T-cell (primary cell): ENCODE measurements at places on chromosomes 11 and 22. TPM values are rescaled to one million over a fixed set of nuclear protein-coding genes. Genes with fewer than 3 reads are reported as not detected.

- no peak for DNase-seq
Observed at GRCh38 chr11:66183494-66184048, 84.9 kb upstream of the RAB1B start.

Gene KDM4E
- not detected for total RNA-seq

DNA sequence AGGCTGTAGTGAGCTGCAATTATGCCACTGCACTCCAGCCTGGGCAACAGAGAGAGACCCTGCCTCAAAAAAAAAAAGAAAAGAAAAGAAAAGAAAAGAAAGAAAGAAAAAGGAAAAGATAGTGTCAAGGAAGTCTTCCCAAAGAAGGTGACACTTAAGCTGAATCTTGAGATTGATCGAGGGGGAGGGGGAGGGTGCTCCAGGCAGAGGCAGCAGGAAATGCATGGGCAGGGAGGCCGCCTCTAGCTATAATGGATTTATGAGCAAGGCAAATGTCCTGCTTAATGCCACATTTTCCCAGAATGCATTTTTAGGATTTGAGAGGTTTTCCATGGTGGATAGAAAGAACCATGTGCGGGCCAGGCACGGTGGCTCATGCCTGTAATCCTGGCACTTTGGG is 13.8 kb upstream of the DDB2 start:
- no peak for DNase-seq

GRCh38 chr11:111229604-111230003 is 15.9 kb upstream of the POU2AF2 start:
- no peak for DNase-seq

GRCh38 chr11:128939591-128939990 is 3.1 kb downstream of the TP53AIP1 start:
- no peak for DNase-seq

Gene APOL4
- total RNA-seq, result not detected

Gene SEZ6L
- not detected for total RNA-seq

Gene CYP2R1
- total RNA-seq, result 19.1 TPM

DNA sequence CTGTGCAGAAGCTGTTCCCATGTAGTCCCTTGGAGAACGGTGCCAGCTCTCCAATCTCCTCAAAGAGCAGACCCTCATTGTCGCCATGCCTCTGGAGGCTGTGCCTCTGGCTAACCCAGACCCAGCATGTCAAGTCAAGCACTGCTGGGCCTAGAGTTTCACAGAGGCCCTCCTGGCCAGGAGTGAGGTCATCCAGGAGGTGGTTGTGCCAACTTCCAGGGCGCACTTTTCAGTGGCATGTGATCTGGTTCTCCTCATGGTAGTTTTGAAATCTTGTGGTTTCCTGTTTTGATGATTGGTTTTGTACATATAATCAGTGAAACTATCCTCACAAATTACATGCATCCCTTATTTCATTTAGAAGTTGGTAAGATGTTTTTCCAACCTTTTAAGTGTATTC is 78.9 kb downstream of the PPFIBP2 start:
- no peak for DNase-seq

GRCh38 chr11:14309425-14310192 is 49.4 kb downstream of the RRAS2 start:
- no peak for DNase-seq

- no peak for DNase-seq
Observed at GRCh38 chr22:34319346-34319745, 399.1 kb upstream of the LARGE1 start.

DNA sequence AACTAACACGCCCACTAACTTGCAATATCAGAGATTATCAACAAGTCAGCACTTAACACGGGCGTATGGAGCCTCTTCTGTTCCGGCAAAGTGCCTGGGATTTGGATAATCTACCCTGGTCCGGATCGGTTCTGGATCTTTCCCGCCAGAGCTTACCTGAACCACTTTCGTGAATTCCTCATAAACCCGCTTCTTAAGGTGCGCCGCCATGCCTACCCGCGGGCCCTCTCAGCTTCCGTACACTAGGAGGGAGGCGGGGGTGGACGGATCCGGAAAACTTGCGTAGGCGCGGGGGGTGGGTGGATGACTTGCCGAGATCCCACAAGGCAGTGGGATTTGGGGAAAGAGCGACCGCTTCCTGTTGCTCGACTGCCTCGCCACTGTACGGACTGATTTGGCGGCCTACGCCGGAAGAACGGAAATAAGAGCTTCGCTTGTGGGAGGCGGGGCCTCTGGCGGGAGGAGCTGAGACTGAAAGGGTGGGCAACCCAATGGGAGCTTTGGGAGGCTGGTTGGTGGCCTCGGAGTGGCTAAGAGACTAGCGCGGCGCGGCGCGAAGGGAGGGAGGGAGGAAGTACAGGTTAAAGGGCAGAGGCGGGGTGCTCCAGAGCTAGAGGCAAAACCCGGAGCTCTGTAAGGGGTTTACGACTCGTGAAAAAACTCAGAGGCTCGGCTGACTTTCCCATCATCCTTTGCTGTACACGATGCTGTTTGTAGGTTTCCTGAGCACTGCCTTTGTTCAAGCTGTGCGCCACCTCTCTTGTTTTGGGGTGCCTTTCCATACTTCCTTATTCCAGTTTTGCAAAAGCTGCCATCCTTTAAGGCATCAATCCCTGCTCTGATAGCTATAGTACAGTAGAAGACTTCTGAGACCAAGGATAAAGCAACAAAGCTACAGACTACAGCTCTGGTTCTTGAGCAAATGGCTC is at the start of gene INTS4:
TSS of gene INTS4 (minus strand) at position 235 of the 929 bp plus-strand sequence. CDS start at position 210, 25 bp downstream.
- DNase-seq, result peak; percentile 99

GRCh38 chr22:50001388-50002231 is 11.0 kb downstream of the IL17REL start:
- no peak for DNase-seq

Gene OR52I1
- total RNA-seq, result not detected

- no peak for DNase-seq
Observed at GRCh38 chr11:77407613-77408012, 66.3 kb downstream of the PAK1 start.

- DNase-seq, result no peak
Observed at GRCh38 chr22:27647540-27647939, 154.0 kb downstream of the MN1 start.

Gene YDJC
- total RNA-seq, result 62.2 TPM

DNA sequence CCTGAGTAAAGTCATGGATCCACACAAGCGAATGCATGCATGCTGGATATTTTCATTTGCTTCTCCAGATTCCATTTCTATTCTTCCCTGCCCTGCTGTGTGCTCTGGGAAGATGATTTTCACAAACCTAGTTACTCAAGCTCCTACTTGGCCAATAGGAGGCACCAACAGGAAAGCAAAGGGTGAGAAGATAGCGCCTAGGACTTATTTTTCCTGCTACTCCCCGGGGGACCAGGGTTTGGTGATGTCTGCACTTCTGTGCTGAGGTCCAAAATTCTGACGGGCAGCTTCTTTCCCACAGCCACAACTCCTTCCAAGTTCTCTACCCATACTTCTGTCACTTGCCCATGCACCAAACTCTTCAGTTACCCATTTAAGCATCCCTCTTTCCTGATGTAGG is 509.3 kb upstream of the TENM4 start:
- DNase-seq, result no peak

DNA sequence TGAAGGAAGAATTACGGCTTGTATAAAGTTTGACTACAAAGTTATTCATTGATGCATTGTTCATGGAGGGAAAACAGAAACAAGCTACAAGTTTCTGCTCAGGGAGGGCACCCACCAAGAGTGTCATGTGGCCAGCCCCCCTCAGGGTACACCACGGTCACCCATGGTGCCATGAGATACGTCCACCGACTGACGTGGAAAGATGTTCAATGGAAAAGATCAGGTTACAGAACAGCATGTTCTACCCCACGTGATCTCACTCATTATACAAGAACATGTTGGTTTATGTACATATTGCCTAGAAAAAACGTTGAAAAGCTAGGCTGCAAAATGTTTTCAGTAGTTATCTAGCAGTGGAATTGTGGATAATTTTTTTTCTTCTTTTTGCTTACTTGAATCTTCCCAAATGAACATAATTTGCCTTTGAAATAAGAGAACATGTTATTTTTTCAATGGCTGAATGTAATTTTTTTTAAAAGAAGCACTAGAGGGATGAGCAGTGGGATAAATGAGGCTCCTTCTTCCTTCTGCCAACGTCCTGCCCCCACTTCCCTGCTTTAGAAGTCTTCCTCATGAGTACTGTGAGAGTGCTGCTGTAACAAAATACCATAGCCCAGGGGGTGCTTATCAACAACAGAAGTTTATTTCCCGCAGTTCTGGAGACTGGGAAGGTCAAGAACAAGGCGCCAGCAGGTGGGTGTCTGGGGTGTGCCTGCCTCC is 22.5 kb downstream of the RCN1 start:
- DNase-seq, result no peak

- DNase-seq, result no peak
Observed at GRCh38 chr11:472272-472671, 22.2 kb downstream of the PTDSS2 start.

DNA sequence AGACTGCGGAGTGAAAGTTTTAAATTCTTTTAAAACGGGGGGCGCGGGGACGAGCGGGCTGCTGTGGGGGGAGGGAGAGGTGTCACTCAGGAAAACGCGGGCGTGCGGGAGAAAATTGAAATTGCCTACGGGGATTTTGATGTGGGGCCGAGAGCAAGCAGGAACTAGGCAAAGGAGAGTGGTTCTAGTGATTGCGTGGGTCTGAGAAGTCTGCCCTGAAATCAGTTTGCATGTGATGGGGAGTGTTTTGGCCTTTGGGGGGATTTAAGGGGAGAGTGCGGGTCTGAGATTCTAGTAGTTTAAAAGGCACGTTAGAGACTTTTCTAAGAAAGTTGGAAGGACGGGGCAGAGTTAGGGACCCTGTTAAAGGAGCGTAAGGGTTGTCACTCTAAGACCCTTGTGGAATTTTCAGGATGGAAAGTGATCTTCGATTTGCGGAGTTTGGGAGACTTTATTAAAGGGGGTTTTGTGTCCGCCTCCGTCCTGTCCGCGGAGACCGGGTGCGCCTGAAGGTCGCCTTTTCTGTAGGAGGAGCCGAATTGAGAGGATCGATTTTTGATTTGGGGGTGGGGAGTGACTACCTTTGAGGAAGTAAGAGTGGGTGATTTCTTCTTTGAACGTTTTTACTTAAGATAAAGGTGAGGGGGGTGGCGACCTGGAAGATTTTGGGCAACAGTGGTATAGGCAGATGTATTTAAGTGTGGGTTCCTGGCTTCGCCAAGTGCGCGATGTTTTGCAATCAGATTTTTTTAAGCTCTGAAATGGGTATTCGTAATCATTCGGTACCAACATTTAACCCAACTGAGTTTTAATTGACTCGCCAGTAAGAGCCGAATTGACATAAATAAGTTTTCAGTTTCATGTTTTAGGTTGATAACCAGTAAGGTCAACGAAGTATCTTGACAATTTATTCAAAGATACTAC is 1.1 kb downstream of the EED start:
- no peak for DNase-seq

Gene CAVIN3
- 0.43 TPM for total RNA-seq

GRCh38 chr11:14858404-14858803 is 33.6 kb downstream of the CYP2R1 start:
- DNase-seq, result no peak

Gene CRYBB3
- total RNA-seq, result 0.89 TPM

DNA sequence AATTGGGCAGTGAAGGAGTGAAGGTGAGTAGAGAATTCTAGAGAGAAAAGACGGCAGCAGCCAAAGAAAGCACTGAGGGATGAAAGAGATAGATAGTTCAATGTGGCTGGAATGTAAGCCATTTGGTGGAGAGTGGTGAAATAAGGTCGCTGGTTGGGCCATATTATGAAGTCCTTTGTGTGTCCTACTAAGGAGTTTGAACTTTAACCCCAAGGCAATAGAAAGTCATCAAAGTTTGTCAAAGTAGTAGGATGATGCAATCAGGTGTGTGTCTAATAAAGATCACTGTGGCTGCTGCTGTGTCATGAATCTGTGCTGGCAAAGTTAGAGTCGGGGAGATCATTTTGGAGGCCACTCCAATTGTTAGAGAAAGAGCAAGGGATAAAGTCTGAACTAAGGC is 18.7 kb downstream of the RNF121 start:
- no peak for DNase-seq

GRCh38 chr11:112377946-112378345 is 117.3 kb upstream of the PLET1 start:
- DNase-seq, result no peak

Gene GGTLC2
- total RNA-seq, result not detected
